Upper lobe of right lung (tissue), 1 donor: ENCODE measurements at places on chromosomes 3 and 15.

DNA sequence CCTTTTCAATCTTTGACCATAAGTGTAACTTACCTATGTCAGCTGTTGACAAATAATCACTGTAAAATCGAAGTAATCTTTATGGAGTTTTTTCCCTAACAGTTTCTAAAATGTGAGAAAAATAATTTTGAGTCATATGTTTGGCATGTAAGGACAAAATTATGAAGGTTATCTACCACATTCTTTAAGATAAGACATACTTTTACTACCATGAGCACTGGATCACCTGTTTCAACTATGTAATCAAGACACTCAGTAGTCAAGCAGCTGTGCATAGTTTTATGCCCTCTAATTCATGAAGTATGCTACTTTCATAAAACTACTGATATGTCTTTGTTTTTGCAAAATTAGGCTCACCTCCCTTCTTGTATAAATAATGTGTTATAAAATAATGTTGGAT lies 12.1 kb downstream of the FGF7 start:
- DNase-seq = no peak

DNA sequence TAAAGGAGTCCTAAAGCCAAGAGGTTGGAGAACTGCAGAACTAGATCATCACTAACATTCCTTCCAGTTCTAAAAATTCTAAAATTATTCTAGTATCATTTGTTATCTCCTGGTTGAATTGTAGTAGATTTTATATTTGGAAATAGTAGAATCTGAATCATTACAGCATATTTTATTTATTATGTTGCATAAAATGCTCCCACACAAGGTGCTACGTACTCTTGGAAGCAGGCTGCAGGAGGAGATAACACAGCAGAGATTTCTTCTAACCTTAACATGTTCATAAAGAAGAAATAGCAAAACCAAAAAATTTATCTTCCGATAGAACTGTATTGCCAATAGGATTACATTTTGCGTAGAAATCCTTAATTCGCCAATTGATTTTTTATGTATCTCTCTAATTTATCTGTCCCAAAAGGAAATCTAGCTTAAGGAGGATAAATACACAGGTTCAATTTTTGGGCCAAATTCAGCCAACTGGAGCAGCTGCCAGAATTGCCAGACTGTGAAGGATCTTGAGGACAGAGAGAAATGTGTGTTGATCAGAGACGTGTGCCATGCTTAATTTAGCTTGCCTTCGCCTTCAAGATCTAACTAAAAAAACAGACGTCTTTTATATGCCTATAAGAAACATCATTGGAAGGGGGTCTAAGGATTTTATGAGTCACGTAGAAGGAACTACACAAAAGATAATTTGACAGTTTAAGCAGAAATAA lies 134.4 kb upstream of the MITF start:
- DNase-seq = no peak

DNA sequence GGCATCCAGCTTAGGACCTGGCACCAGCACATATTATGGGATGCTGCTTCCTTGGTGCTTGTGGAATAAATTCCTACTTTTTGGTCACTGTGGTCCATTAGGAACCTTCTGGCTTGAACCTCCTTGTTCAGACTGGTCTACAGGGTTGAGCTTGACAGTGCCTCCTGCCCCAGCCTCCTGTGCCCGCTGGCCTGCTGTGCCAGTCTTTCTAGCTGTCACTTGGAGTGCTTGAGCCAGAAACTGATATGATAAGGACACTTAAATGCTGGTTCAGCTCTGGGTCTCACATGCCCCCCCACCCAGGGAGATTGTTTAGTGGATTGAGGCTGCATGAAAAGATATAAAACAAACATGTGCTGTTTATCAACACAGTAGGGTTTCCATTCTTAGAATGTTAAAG lies 147.8 kb downstream of the SLCO3A1 start:
- DNase-seq = no peak

DNA sequence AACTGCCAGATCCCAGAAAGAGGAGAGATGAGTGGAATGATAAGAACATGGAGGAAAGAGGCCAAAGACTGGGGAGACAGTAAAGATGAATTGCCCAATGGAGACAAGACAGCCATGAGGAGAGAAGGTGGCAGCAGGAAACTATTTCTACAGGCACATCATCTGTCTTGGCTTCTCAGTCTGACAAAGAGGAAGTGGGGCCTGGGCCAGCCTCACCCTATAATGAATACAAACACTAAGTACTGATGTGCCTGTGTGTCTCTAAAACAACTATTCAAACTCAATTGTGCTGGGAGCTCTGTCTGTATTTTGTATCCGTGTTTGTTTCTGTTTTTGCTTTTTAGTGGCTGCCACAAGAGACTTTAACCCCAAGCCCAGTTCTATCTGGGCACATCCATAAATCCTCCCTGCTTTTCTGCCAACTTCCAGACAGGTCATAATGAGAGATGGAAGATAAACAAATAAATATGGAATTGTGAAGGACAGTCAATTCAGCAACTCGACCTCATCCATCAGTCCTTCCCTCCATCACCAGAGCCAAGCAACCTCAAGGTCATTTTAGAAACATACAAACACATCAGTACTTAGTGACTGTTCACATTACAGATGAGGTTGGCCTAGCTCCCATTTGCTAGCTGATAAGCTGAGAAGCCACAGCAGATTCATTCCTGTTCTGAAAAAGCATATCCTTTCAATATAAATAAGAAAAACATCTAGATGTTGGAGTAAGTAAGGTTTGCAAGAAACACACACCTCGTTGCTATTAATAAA lies 116.7 kb downstream of the CADPS start:
- DNase-seq = no peak

GRCh38 chr3:172129498-172129849 lies 90.1 kb downstream of the FNDC3B start:
- DNase-seq = no peak

DNA sequence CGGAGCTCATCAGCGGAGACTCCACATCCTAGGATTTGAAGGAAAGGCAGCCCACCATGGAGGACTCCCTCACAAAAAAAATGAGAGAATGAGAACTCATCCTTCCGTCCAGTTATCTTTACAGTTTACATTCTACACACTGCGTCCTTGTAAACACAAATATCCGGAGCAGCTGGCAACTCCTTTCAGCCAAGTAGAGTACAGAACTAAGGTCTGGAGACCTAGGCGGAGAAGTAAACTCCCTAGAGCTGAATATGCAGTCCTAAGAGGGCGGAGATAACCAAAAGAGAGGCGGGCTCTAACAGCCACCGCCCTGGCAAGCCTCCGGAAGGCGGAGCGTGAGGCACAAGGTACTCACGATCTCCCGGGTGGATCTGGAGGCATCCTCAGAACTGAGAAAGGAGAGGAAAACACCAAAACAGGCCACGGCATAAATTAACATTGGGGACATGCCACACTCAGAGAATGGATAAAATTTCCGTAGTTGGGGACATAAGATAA lies 924 bp upstream of the SIN3A start:
- DNase-seq = peak; percentile 91

- no peak for DNase-seq
Measured at GRCh38 chr15:48781481-48782081, 29.3 kb downstream of the CEP152 start.

- no peak for DNase-seq
Measured at GRCh38 chr3:154044671-154045070, 76.5 kb upstream of the ARHGEF26 start.

DNA sequence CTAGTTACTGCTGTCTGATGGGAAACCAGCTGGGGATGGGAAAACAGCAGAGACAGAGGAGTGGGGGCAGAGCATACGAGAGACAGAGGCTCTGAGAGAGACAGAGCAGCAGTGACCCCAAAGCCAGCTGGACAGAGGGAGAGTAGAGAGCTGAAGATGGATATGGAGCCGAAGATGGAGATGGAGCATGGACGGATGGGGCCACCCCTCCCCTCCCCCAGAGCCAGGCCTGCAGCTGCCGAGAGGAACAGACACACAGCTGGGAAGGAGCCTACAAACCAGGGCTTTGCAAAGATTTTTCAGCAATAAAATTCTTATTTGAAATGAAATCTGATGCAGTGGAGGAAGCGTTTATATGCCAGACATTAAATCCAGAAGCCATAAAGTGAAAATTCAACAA lies 167.6 kb upstream of the LINGO1 start:
- DNase-seq = no peak

DNA sequence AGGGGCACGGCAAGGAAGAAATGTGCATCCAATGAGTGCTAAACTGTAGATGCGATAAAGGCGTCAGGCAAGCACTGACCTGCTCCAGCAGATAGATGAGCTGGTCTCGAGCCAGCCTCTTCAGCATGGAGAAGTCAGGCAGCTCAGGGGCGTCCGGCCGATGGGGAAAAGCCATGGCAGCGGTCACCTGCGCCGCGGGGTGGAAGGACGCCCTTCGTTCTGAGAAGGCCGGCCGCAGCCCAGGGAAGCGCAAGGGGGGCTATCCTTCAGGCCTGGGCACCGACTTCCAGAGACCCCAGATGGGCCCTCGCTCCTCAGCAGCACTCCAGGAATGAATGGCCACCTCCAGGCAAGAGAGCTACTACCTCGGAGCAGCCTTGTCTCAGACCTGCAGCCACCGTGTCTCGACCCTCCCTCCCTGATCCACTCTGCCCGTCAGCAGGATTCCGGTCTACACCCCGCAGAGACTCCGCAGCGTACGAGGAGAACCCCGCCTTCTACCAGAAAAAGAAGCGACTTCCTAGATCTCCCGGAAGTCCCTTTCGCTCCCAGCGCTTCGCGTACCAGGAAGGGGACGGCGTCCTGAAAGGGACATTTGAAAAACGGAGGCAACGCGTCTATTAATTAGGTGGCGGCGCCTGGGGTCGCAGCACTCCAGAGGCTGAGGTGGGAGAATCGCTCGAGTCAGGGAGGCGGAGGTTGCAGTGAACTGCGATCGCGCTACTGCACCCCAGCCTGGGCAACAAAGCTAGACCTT lies at the start of gene VPS33B:
TSS of gene VPS33B (minus strand) at position 520 of the 757 bp plus-strand sequence. CDS start at position 175, 345 bp downstream.
- peak; percentile 88 for DNase-seq
